Kidney capillary endothelial cell (primary cell): ENCODE measurements at places on chromosomes 11 and 22.

DNA sequence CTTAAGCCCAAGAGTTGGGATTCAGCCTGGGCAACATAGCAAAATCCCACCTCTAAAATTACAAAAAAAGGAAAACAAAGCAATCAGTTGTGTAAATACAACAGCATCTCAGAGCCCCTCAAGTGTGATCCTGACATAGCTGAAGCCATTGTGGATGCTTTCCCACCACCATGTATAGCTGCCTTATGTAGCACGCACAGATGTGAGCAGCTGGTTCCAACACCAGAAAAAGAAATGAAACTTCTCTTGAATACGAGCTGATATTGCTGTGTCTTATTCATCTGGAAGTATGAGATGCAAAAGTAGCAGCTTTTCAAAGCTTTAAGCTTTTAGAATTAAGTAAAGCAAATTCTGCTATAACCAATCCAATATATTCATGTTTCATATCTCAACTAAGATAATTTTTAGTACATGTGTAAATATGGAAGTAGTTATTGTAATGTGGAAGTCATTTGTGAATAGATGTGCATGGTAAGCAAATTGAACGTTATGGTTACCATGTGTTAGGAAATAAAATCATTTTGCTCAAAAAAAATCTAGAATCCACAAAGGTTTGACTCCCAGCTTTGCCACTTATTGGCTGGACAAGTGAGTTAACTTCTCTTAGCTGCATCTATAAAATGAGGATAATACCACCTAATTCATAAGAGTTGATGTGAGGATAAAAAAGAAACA lies 63.2 kb downstream of the SGSM3 start:
- DNase-seq, result no peak

DNA sequence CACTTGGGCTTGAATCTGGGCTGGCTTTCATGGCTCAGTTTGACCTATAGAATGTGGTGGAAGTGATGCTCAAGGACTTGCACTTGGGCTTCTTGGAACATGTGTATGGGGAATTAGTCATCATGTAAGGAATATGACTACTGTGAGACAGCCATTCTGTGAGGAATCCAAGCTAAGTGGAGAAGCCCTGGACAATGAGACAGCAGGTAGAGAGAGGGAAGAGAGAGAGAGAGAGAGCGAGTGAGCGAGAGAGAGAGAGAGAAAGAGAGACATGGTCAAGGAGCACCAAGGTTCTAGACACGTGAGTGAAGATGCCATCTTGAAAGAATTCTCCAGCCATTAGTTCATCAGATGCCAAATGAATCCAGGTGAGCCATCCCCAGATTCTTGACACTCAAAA lies 261.6 kb upstream of the SORL1-AS1 start:
- no peak for DNase-seq

DNA sequence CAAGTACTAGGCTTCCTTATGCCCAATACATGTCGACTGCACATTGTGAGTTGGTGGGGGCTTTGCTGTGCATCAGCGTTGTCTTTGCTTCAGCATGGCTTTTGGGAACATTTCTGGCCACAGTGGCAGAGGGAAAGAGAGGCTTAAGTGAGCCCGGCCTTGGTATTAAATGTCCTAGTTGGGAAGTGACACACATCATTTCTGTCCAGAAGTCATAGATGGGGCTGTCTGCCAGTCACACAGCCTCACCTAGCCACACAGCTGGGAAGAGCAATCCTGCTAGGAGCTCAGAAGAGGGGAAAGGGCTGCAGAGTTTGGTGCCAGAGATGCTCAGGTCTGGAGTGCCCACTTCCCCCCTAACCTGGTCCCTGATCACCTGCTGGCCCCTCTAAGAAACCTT lies 27.6 kb downstream of the TREH start:
- no peak for DNase-seq

DNA sequence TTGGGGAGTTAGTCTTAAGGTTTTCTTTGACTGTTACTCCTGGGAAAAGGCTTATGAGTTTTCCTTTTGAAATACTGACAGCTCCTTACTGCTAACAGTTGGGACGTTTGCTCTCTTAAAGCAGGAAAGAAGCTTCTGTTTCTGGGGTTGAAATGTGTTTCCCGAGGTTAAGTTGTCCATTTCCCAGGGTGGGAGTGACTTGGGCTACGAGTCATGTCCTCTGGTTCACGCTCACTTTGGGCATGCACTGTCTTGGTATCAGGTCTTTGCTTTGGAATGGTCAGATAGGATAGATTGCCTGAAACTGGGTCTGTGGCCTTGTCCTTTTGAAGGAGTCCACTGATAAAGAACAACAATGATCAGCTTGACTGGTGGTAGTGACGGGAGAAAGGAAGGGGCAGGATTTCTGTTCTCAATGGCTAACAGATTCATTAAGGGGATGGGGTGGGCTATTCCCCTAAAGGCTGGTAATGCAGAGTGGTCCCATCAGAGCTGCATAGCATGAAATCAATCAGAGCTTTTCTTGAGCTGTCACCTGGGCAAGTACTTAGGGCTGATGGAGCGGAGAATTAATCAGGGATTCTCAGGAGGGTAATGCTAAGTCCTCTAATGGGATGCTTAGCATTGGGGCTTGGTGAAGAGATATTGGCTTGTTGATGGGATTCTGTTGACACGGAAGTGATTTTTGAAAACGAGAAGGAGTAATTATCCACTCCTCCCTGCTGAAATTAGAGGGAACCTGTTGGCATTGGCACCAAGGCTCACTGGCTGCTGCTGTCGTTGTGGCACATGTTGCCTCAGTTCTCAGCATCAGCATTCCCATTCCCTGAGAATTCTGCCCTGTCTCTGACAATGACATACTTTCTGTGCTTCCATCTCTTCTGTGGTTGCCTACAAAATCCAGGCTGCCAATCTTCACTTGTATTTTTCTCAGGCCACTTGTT lies 81.6 kb downstream of the TEAD1 start:
- peak; percentile 12 for DNase-seq

DNA sequence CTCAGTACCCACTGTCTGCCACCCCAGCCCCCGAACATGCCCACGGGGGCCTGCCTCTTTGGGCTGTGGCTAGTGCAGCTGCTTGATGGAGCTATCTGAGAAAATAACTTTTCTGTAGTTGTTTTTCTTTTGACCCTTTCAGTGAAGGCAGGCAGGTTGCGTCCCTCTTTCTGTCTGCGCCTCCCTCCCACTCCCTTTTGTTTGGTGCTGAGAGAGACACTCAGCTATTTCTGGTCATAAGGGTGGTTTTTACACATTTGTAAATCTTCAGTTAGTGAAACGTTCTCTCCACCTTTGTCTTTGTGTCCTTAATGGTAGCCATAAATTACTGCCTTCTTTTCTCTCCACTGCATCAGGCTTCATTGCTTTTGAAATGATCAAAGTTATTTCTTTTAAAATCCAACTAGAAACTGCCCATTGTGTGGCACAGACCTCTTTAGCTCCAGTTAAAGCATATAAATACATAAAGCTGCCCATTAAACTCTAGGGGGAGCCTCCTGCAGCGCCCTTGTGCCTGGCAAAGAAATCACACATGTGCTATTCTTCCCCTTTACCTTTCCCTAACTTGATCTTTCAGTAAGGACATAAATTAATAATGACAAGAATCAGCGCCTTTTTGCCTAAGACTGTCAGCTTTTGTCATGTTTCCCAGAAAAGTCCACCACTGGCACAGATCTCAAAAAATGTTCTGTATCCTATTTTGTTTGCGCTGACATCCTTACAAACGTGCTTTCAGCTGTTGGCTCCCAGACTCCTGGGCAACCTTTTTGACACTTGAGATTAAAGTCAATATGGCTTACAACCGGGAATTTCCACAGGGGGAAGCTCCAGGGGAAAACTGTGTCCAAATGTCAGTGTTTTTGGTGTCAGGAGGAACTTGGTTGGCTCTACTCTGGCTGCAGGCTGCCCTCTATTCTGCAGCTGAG lies 1.7 kb upstream of the SCUBE2 start:
- DNase-seq, result no peak

- DNase-seq, result peak; percentile 70
These were observed 20.1 kb downstream of the TSSC4 start for GRCh38 chr11:2420502-2421225.

DNA sequence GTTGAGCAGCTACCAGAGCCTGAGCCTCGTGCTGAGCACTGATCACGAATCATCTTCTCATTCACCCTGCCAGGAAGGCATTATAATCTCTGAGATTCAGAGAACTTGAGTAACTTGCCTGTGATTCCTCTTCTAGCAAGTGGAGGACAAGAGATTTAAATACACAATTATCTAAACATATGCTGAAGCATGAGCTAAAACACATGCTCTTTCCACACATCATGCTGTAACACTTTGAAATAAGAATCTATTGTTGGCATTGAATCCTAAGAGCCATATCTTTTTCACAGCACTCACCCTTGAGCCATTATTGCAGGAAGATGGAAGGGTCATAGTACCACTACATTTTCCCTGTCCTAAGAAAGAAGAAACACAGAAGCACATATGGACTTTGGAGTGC lies 722.5 kb upstream of the API5 start:
- no peak for DNase-seq

DNA sequence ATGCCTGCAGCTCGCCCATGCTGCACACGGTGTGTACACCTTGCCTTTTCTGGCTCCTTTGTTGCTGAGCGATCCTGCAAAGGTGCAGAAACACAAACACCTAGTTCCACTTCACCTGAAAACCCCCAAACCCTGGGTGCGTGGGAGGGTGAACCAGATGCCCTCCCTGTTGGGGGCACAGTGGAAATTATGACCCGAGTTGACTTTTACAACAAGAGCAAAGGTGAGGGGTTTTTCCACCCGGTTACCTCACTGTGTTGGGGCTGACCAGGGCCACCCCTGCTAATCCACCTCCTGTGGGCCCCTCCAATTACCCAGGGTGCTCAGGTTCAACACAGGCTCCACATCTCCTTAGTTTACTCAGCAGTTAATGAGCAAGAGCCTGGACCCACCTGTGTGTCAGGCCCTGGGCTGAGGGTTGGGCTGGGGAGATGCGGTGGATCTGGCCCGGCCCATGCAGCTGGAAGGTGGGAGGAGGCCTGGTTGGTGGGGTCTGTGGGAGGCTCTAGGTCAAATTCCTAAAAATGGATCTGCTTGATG lies 42.1 kb downstream of the LRRC32 start:
- DNase-seq, result no peak

DNA sequence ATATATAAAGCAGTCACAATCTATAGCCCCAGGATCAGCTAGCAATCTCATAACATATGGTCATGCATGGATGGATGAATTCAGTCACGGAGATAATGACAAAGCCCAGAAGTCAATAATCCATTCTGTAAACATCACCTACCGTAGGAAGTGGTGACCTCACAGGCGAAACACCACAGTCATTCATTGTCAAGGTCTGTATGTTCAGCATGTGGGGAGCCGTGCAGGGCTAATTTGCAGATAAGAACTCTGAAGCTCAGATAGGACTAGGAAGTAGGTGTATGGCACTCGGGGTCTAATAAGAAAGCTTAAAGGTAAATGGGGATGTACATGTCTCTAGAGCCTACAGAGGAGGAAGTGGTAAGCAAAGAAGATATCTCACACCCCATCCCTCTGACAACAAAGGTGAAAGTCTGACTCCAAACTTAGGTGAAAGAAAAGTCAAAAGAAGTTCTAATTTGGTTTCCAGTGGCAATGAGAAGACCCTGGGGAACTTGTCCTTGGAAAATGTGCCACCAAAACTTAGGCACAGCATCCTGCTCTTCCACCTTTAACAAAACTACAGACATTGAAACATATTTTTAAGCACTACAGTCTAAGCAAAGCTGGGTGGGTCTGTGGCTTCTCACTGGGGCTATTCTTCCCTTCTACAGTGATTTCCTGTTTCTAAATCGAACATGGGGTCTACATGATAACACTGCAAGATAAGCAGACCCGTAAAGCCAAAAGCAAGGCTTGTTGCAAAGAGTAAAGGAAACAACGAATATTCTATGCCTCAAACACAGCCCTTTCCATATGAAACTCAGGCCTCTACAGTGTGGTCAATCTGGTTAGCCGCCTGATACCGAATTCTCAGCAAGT lies 5.2 kb downstream of the CRTAM start:
- DNase-seq, result no peak

DNA sequence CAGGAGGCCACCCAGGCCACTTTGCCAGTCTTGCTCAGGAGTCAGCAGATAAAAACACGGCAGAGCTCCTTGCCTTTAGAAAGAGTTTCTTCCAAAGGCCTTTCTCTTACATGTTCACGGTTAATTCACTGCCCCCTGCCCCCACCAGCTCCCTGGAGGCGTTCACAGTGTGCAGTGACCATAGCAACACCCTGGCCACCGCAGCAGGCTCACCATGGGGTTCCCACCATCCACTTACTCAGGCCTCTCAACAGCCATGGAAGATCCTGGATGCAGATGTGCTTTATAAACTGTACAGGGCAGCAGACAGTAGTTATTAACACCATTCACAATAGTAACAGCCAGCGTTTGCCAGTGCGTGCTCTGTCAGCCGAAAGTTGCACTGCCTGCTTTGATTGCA lies 10.6 kb upstream of the MYO7A start:
- no peak for DNase-seq

GRCh38 chr11:103016031-103016430 lies 60.5 kb upstream of the MMP13 start:
- DNase-seq, result no peak

GRCh38 chr11:57513911-57514537 lies 1.5 kb downstream of the SLC43A1 start:
- DNase-seq, result no peak

- DNase-seq, result peak; percentile 46
These were observed 650 bp downstream of the GUCY1A2 start for GRCh38 chr11:107017433-107018218.

DNA sequence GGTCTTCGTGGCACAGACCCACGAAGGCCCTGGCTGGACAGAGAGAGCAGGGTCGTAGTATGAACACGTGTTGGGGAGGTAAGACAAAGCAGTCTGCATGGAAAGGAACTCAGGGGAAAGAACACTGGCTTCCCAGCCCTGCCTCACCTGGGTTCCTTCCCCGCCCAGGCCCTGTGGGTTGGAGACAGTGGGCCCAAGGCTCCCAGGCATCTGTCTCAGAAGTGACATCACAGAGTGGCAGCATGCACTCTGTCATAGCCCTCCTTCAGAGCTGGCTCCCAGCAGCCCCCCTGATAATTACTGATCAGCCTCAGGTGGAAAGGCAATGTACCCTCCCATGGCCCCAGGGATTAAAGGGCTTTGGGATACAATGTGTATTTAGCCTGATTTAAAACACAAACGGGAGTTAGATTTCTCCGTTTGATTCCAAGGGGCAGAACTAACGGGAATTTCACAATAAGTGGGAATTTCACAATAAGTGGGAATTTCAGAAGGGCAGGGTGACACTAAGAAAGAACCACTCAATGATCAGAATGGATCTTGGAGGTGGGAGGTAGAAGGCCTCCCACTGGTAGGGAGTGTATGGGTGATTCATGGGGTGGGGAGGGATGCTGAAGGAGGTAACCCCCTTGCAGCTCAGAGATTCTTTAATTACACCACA lies 65.1 kb downstream of the SLC22A12 start:
- DNase-seq, result no peak

- no peak for DNase-seq
These were observed 45.3 kb upstream of the GCAT start for GRCh38 chr22:37762389-37762836.
